Activated T-helper 1 cell treated with anti-CD3 and anti-CD28 coated beads, Interleukin-12 subunit alpha, Interleukin-12 subunit beta, Interleukin-2, Interleukin-4 antibody, amounts not matched to agents 30 ng/mL and 10 ng/mL and 1 ng/mL, durations not matched to agents 14 hours and 24 hours and 36 hours (primary cell): ENCODE measurements at places on chromosomes 11 and 22. TPM values are rescaled to one million over a fixed set of nuclear protein-coding genes. Genes with fewer than 3 reads are reported as not detected.

The CLMP gene
- not detected in 2 replicates for total RNA-seq

The CTR9 gene
- total RNA-seq, result 46.2 and 51.1 TPM in 2 replicates

The TCN1 gene
- not detected in 2 replicates for total RNA-seq

The RASSF7 gene
- total RNA-seq, result 15.9 and 19.8 TPM in 2 replicates

The OR51B5 gene
- not detected in 2 replicates for total RNA-seq

The PRRG4 gene
- 0.83 and 0.91 TPM in 2 replicates for total RNA-seq

DNA sequence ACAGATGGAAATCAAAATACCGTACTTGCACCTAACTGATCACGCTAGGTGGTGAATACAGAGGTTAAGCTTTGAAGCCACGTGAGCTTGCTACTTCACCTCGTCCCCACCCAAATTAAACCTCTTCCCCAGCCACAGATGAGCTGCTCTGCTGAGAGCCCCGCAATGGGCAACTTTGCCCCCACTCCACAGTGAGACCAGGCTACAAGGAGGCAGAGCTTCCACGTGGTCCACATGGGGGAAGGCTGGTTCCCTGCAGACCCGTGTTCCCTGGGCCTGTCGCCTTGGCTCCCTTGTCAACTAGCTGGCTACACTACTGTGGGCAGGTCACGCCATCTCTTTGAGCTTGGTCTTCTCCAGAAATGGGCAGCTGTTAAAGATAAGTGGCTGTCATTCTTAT, 10.9 kb downstream of the CD5 start:
- DNase-seq, result no peak

DNA sequence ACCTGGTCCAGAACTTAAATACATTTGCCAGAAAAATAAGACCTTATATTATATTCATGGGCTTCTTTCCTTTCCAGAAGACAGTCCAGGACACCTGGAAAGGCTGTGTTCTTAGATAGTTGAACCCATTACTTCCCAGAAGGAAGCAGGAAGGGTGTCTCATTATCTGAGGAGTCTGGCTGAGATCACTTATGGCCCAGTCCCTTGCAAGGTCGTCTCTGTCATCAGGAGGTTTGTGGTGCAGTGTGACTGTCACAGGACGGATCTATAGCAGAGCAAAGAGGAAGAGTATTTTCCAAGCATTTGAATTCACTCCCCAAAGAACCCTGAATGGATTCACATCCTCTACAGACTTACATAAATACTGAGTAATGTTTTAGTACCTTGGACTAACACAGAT, 270.7 kb upstream of the MTNR1B start:
- DNase-seq, result no peak

DNA sequence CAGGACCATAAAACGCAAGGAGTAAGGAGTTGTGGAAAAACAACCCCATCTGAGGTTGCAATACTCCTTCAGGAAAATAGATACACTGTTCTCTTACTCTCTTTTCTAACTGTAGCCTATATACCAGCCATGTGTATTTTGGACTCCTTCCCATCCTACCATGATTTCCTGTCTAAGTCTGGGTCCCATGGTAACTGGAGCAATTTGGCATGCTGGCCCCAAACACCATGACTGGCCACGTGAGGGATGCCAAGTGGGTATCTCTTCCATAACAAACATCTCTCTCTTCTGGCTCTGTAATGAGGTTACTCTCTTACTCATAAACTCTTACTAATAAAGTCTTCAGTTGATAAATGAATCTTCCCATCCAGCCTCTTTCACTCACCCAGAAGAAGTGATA, 26.5 kb downstream of the ABTB2 start:
- DNase-seq, result no peak

- no peak for DNase-seq
Observed at GRCh38 chr22:42947211-42947990, 67.5 kb downstream of the PACSIN2 start.

- DNase-seq, result no peak
Observed at GRCh38 chr11:118281284-118281683, 17.2 kb upstream of the MPZL2 start.

DNA sequence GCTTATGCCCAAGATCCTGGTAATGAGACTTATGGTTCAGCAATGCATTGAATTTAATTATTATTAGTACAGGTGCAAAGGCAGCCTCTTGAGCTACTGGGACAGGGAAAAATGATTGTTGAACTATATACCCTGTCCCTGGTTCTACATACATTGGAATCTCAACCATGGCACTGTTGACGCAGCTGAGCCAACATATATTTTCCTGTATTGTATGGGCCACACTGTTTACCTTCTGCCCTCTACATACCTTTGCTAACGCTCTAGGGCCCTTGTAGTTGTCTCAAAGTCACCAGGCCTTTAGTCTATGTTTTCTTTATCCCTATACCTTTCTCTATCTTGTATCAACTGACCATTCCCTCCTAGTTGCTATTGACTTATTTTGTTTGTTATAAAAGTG, 22.6 kb downstream of the KREMEN1 start:
- DNase-seq, result no peak

DNA sequence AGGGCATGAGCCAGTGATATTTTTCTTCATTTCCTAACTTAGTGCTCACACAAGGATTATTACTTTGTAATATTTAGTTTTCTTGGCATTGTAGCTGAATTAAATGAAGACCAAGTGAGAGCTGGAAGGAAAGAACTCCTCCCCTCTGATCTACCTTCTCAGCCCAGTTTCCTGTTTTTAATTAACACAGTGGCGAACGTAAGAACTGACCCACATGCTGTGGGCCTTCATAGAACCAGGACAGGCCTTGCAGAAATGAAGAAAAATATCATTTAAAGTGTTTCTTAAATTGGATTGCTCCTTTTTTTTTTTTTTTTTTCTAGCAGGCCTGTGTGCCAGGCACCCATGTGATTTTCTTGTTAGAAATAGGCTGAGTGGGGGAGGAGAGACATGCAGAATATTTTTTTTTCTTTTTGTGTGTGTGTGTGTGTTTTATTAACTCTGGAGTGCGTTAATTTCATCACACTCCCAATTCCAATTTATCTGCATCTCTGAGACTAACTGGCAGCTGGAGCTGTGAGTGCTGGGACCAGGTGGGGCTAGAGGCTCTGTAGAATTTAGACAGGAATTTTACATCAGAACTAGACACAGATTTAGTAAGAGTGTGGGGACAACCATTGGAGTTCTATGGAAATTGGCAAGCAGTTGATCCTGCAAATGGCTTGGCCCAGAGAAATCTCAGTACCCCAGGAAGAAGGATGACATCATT, 320.5 kb downstream of the DDX10 start:
- DNase-seq, result no peak

DNA sequence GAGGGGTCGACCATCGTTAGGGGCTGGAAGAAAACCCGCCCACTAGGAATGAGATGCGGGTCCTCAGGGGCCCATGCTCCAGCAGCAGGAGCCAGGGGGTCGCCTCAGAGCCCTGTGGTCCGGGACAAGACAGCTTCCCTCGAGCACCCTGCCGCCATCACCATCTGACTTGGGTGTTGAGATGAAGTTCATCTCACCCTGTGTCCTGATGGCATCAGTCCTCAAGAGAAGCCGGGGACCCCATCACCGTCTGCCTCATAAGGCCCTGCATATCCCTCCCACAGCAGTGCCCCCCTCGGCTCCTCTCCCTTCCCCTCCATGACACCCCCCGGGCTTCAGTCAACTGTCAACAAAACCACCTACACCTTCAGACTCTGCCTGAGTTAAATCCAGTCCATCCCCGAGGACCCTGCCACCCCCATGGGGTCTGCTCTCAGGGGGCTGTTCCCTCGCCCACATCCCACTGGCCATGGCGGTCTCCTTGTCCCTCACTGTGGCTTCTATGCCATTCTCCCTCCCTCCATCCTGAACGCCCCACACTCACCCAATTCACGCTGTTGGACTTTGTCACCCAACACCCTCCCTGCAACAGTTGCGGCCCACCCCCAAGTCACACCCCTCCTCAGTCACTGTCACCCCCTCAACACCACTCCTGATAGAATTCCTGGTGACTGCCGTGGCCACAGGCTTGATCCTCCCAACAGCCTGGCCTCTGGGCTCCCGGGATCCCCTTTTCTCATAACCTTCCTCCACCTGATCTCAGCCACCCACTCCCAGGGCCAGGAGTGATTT, 87.7 kb upstream of the RTL6 start:
- no peak for DNase-seq

DNA sequence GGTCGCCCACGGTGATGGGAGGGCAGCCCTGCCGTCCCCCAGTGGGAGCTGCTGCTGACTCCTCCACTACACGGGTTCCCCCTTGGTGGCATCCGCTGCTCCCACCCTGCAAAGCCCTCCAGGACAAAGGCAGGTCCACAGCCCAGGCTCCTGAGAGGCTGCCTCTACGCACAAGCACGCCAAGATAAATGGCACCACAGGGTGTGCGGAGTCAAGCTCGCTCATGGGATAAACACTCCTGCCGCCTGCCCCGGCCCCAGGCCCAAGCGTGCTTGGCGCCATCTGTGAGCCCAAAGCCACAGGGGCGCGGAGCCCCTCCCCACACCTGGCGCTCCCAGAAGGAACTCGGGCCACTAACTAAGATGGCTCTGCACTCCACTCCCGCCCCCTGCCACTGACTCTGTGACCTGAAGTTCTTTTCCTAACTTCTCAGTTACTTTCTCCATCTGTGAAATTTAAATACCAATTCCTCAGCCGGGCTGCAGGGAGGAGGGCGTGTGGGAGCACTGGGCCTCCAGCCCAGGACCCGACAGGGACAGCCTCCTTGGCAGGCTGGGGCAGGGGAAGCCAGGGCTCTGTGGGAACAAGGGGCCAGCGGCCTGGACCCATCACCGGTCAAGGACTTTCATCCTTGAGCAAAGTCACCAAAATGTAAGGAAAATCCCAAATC, 14.9 kb downstream of the EHD1 start:
- DNase-seq, result no peak

DNA sequence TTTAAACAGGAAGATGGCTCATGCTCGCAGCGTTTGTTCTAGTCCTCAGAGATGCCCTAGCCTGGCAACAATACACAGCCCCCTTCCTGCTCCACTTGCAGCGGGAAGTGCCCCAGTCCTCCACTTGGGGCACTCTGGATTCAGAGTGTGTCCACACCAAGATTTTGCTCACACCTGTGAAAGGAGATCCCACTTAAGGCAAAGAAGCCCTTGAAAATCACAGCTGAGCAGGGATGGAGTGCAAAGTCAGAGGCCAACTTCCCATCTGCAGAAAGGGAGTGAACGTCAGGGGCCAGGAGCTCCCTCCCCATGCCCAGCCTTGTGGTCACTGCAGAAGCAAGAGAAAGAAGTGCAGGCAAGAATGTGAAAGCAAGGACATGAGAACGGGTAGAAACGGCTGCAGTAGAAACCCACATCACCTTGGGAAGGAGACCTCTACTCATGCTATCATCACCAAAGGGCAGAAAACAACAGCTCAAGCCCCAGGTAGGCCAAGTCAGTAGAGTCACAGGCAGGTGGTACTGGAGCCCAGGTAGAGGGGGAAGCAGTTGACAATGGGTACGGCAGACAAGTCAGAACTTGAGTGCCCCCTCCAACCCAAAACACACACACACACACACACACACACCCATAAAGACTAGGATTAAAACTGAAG, 157.4 kb downstream of the BUD13 start:
- no peak for DNase-seq

- no peak for DNase-seq
Observed at GRCh38 chr11:9615031-9615451, 41.6 kb downstream of the WEE1 start.

DNA sequence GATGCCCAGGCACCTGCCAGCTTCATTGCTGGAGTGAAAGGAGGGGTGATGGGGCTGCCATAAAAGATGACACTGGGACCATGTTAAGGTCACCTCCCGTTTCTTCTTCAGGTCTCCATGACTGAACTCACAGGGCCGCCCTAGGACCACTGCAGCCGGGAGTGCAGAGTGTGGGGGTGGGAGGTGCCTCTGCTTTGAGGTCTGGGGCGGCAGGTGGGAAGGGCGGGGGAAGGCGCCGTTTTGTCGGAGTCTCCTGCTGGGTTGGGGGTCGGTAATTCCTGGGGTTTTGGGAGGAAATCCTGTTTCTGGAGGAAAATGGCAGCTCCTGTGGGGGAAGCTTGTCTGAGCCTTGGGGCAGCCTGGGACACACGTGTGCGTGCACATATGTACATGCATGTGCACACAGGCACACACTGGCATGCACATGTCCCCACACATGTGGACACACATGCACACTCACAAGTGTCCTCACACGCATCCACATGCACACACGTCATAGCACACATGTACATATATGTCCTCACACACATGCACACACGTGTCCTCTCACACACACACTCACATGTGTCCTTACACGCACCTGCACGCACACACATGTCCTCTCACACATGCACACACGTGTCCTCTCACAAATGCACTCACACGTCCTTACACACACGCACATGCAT, 990.9 kb downstream of the BRD1 start:
- no peak for DNase-seq

DNA sequence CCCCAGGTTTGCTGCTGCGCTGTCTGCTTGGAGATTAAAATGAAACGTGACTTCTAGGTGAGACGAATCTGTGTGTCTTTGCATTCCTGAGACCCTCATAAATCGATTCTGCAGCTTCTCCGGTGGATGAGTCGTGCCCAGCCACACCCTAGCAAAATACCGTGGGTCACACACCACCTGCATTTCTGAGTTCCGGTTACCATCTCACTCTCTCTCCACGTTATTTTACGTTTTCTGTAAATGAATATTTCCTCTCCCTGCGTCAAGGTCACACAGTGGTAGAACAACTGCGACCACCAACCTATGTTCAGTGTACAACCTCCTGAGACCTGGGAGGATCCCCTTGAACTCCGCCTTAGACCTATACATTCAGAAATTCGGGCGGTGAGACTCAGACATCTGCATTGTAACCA, 1.1 kb downstream of the YWHAH start:
- no peak for DNase-seq

- DNase-seq, result no peak
Observed at GRCh38 chr11:17595526-17596309, 48.7 kb downstream of the OTOG start.

DNA sequence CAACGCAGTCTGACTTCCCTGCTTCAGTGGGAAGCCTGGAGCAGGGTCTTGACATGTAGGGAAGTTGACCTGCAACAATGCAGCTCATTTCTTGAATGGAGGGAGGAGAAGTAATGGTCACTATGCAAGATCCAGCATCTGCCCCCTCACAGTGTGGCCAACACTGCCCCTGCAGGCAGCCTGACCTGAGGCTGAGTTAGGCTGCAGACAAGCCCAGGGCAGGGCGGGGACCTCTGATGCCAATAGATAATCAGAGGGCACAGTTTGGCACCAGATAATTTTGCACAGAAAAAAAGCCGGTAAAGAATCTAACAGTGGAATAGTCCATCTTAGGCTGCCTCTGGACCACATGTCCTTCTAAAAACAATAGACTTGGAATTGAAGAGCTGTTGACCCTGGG, 182.3 kb downstream of the DSCAML1 start:
- no peak for DNase-seq
